ENCODE measurements at places on chromosomes 16 and 17. TPM values are rescaled to one million over a fixed set of nuclear protein-coding genes. Genes with fewer than 3 reads are reported as not detected.

The PDIA2 gene
- not detected for polyA plus RNA-seq

The FA2H gene
- not detected for polyA plus RNA-seq

The RCVRN gene
- polyA plus RNA-seq = not detected

The NATD1 gene
- 0.11 TPM for polyA plus RNA-seq

The CES4A gene
- polyA plus RNA-seq = 2.5 TPM

The CDK5R1 gene
- polyA plus RNA-seq = 6.4 TPM

The CLEC3A gene
- not detected for polyA plus RNA-seq

The PARD6A gene
- polyA plus RNA-seq = 10.1 TPM

The C16orf92 gene
- polyA plus RNA-seq = not detected

- no peak for DNase-seq
Observed at GRCh38 chr16:3216263-3216640, 18.7 kb downstream of the ZNF200 start.

DNA sequence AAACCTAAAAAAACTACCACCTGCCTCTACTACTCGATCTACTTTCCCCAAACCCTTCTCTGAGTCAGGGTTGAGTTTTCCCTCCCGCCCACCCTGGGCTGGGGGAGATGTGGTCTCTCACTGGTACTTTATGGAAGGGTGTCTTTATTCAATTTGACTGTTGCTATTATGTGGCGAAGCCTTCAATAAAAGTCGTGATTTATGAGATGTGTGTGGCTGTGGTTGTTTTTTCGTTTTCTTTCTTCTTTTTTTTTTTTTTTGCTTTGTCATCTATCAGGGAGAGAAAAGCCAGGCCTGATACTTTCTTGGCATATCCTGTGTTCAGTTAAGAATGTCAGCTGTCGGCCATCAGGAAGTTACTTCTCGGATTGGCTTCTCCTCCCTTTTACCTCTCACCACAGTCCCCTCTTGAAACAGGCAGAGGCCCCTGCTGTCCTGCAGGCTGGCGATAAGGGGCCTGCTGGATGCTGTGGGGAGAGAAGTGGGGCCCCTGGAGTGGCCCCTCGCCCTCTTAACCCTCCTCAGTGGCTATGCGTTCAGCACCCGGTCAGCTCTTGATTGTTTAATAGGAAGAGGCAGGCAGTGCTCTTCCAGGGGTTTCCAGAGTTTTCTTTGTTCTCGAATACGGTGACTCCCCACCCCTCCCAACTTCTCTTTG lies 123.0 kb downstream of the MSI2 start:
- no peak for DNase-seq

- DNase-seq = no peak
Observed at GRCh38 chr17:35082073-35082657, 18.7 kb upstream of the RFFL start.

- no peak for DNase-seq
Observed at GRCh38 chr16:89971495-89972243, 23.1 kb downstream of the DEF8 start.

DNA sequence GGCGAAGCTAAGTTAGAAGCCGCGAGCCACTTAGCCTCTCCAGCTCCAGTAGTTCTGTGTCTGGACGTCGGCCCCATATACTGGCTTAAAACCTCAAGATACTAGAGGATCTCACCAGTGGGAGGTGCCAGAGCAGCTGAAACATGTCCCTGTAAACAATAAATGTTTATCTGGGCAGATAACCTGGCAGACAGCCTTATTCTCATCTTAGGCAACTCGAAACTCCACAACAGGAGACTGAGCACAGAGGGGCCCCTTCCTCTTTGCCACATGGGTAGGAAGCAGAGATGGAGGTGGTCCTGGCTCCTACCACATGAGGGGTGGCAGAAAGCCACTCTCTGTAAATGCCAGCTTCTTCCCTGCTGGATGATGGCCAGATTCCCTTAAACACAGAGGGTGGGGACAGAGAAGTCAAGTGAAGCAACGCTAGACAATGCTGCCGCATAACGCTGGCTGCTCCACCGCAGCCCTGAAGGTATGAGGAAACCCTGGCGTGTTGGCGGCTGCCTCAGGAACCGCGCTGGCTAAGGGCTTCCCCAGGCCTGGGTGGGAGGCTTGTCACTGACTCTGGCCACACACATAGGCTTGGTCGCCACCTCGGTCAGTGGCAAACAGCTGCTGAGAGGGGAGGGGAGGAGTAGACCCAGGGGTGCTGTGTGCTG lies 67.9 kb downstream of the HIC1 start:
- DNase-seq = no peak

DNA sequence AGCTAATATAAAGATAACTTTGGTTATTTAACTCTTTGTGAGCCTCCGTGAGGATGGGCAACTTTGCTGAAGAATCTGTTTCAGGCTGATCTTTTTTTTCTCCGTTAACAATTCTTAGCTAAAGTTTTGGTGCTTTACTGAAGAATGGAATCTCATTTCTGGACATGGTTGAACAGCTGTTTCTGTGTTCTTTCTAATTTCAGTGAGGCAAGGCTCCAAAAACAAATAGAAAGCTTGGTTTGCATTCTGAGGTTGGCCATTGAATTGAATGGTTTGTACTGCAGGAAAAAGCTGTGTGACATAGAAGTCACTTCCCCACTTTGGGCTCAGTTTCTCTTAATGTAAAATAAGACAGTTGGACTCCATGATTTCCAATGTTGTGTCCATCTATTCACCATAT lies 22.3 kb upstream of the HLF start:
- no peak for DNase-seq

DNA sequence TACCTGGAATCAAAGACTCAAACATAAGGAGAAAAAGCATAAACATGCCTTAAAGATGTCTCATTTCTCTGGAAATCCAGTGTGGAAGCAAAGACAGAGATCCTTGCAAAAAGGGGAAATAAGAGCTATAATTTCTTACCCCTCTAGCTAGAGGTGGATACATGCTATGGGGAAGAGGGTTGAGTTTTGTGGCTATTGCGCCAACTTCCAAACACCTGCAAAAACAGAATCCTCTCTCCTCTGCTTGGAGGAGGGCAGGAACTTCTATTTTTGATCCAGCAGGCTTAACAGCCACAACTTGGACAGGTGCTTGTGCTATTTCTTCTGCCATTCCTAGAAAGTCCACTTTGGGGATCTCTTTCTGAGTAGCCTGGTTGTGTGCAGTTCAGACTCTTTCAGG lies 21.5 kb upstream of the NUDT7 start:
- DNase-seq = no peak

GRCh38 chr17:66549731-66550207 lies 247.4 kb downstream of the PRKCA start:
- DNase-seq = no peak

- no peak for DNase-seq
Observed at GRCh38 chr16:55007504-55007903, 76.8 kb downstream of the IRX5 start.

- DNase-seq = no peak
Observed at GRCh38 chr17:18916816-18917500, 35.0 kb upstream of the SLC5A10 start.

DNA sequence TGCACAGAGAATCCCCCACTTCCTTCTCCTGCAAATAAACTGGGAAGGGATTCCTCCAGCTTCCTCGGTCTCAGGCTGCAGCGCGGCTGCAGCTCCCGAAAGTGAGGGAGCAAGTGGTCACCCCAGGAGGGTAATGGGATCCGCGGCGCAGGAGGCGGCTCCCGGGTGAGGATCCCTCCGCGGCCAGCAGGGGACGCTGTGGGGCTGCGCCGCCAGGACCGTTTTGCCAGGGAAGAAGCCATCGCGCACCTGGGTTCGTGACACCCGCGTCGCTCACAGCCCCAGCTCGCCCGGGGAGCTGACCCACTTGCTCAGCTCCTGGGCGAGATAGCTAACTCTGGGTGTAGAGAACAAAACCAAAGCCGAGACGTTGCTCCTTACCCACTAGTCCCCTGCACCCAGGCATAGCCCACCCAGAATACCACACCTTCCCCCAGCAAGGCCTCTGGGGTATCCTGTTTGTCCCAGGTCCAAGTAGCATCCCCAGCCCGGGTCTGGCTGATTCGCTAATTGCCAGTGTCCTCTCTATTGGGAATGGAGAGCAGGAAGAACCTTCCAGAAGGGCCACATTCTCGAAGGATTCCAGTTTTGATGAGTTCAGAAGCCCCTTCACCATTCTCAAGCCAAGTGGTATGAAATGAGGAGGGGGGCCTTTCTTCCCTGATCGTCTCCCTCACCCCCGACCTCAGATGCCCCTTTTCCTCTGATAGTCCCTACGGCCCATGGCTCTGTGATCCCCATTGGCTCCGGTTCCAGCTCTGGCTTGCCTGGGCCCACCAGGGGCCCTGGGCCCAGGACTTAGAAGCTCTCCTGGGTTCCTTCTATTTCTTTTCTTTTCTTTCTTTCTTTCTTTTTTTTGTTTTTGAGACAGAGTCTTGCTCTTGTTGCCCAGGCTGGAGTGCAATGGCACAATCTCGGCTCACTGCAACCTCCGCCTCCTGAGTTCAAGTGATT lies 14.1 kb downstream of the CYGB start:
- no peak for DNase-seq

GRCh38 chr17:10785295-10785694 lies 18.6 kb downstream of the TMEM238L start:
- no peak for DNase-seq

DNA sequence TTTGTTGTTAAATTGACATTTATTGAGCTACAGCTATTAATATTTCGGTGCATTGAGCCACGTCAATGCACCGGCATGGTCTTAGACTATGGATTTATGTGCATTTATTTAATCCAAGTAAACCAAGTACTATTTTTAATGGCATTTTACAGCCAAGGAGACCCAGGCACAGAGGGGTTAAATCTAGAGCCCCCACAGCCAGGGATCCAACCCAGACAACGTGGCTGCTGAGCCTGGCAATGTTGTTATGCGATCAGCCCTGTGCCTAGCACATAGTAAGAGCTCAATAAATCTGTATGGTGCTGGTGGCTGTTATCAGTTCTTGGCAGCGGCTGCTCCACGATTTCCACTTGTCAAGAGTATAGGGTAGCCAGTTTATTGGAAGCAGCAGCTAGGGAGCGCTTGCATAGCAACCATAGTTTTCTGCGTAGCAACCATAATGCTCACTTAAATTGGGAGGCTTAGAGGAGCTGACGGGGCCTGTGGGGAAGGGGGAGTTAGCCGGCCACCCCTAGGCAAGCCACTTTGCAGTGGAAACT lies 541 bp upstream of the RBBP6 start:
- no peak for DNase-seq

GRCh38 chr17:20066253-20066652 lies 57.1 kb downstream of the SPECC1 start:
- no peak for DNase-seq

DNA sequence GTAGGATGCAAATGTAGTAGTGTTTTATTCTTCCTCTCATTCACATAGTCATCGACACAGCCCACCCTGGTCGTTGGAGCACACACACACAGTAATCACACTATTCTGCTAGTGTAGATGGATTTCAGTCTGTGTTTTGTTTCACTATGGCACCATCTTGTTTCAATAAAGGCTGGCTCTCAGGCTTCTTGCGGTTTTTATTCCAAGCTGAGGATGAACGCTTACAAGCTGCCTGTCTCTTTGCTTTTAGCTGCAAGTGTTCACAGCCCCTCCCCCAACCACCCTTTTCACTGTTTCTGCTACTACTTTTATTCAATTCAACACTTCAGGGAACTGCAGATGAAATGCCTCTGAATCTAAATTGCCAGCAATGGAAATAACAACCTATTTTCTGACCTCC lies 140.9 kb upstream of the PMFBP1 start:
- DNase-seq = no peak

GRCh38 chr17:69078864-69079263 lies 18.1 kb upstream of the ABCA9 start:
- DNase-seq = no peak

DNA sequence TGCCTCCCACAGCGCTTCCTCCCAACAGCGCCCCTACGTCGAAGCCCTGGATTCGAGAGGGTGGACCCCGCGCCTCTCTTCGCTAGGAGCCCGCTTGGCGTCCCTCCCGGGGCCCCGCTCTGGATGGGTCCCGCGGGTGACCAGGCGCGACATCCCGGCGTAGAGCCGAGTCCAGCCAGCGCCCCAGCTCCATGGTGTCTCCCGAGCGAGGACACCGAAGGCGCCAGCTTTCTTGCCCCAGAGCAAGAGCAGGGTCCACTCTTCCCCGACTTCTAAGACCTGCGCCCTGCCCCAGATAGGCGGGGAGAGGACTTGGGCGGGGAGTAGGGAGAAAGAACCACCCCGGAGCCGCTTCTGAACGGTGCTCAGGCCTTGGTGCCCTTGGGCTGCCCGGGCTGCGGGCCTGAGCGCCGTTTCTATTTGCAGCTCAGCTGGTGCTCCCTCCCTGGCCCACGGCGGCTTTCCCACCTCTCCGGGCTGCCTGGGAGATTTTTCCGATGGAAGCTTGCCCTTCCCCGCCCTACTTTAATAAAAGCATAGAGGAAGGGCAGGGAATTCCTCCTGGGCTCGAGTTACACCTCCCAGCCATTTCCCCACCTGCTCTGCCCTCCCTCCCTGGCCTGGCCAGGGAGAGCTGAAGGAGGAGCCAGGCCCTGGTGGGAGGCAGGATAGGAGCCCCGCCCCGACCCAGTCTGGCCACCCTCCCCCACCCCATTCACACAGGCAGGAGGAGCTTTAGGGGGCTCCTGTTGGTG lies 1.8 kb downstream of the MMP15 start:
- no peak for DNase-seq

- no peak for DNase-seq
Observed at GRCh38 chr17:78129351-78130089, 965 bp upstream of the TMC6 start.
